ENCODE measurements at places on chromosomes 1 and 21. TPM values are rescaled to one million over a fixed set of nuclear protein-coding genes. Genes with fewer than 3 reads are reported as not detected.

HTR6 gene
- 1.6 TPM for polyA plus RNA-seq

PHC2 gene
- 103 TPM for polyA plus RNA-seq

CA14 gene
- 9.6 TPM for polyA plus RNA-seq

GRCh38 chr1:31587720-31588423 is 11.6 kb downstream of the TINAGL1 start:
- DNase-seq, result no peak

DNA sequence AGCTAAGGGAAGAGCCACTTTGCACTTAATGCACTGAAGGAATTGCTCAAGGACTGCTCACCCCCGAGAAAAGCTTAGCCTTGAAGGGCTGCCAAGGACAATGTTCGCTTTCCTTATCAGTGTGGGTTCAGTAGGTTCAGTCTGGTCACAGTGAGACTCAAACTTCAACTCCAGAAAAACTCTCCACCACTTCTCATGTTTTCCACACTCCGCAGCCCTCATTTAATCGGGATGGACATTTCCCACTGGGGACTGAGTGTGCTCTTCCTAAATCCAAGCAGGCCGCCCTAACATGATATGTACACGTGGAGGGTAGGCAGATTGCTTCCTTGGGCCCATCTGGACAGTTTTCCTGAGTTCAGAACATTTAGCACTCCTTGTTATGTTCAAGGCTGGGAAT is 19.5 kb downstream of the SUSD4 start:
- DNase-seq, result no peak

DNA sequence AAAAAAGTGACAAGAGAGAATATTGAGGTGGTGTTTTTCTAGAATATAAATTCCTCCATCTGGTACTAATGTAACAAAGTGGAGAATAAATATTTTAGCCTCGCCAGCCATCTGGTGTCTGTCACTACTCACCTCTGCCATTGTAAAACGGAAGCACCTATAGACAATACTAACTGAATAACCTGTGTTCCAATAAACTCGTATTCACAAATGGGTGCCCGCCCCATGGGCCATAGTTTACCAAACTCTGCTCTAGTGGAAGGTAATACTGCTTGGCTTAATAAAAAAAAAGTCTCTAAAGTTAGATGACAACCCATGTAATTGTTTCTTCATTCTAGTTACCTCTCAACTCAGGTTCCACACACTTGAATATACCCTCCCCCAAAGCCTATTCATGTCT is 8.1 kb downstream of the MIS18A start:
- no peak for DNase-seq
